ENCODE measurements at places on chromosomes 2 and 18.

- DNase-seq, result no peak
These were observed 113.6 kb downstream of the MSH2 start for GRCh38 chr2:47516360-47517104.

DNA sequence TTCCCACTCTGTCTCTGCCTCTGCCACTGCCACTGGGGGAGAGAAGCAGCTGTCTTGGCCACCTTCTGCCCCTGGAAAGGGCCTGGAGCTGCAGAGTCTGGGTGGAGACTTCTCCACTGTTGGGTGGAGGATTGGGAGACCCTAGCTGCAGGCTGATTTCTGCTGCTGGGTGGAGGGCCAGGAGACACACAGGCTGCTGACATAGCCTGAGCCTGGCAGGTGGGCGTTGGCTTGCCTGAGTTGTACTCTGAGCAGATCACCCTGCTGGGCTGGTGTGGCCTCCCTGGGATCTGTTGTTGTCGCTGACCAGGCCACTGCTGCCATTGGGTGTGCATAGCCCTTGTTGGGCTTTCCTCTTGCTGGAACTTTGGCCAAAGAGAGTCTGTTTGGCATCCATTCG, 64.3 kb downstream of the ARHGEF4 start:
- DNase-seq, result no peak

GRCh38 chr2:218026244-218026643, 23.4 kb upstream of the TNS1 start:
- DNase-seq, result no peak

GRCh38 chr2:216023055-216023648, 9.8 kb upstream of the MREG start:
- DNase-seq, result peak; percentile 46

DNA sequence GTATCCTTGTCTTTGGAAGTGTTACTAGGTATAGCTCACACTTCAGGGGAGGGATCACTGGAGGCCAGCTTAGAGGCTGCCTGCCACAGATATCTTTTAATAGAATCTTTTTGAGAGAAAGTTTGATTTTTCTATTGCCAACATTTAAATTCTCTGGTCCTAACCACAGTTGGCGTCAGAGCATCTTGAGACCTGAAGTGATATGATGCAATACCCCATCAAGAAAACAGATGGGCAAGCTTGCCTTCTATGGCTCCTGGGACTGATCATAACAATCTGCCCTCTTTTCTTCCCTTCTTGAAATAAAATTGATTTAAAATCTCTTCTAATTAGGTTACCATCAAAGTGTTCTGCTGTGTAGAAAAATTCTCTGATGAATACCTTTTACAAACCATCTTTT, 105.5 kb upstream of the ACKR3 start:
- DNase-seq, result no peak

GRCh38 chr2:172950565-172950964, 125.1 kb upstream of the MAP3K20 start:
- DNase-seq, result no peak

GRCh38 chr2:190843890-190844699, 36.5 kb upstream of the GLS start:
- no peak for DNase-seq

- no peak for DNase-seq
These were observed 290.2 kb downstream of the GALR1 start for GRCh38 chr18:77539860-77540259.

DNA sequence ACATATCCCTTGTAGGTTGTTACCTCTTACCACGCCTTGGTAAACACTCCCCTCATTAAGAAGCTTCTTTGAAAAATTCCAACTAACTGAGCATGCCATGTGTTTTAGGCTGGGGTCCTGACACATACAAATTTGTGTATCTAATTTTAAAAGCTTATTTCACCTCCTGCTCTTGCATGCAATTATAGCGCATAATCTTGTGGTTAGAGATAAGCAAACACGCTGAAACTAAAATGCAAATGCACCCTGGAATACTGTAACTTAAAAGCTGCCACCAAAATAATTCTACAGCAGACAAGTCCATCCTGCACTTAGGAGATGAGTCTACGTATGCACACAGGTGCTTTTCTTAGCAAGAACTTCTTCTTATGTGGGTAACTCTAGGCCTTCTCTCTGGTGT, 990.2 kb downstream of the TSN start:
- no peak for DNase-seq

DNA sequence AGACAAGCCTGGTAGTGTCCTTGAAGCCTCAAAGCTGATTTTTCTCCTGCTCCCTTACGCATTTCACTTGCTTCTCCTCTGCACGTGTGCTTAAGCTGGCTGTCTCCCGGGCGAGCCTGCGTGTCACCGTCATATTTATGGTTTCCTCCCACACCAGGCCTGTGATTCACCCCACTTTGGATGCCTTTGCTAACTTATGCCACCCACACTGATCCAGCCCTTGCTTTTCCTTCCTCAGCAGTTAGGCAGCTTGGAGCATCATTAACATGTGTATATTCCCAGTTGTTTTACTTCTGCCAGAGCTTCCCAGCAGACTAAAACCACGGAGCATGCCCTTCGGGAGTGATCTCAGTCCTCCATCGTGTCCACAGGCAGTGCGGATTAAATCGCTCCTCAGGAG, 2.2 kb downstream of the ST3GAL5 start:
- DNase-seq, result peak; percentile 36

DNA sequence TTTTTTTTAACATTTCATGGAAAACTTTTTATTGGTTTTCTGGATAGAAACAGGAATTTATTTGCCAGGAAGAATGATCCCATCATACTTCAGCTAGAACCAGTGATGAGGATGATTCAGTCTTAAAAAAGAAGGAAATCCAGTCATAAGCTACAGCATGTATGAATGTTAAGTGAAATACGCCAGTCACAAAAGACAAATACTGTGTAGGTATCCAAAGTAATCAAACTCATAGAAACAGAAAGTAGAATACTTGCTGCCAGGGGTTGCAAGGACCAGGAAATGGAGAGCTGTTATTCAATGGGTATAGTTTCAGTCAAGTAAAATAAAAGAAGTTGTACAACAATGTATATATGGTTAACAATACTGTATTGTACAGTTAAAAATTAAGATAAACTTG, 21.3 kb downstream of the PSME4 start:
- no peak for DNase-seq

DNA sequence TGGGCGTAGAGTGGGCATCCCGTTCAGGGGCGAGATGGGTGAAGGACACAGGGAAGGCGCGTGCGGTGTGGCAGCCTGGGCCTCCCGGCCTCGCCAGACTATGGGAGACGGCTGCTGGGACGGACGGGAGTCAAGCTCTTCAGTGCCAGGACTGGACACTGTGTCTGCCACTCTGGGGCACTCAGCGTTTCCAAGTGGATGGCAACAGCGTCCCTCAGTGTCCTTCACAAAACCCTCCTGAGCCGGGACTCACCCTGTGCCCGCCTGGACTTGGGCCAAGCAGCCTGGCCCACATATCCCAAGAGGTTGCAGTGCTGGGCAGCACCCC, 16.3 kb upstream of the BOK start:
- DNase-seq, result peak; percentile 92

DNA sequence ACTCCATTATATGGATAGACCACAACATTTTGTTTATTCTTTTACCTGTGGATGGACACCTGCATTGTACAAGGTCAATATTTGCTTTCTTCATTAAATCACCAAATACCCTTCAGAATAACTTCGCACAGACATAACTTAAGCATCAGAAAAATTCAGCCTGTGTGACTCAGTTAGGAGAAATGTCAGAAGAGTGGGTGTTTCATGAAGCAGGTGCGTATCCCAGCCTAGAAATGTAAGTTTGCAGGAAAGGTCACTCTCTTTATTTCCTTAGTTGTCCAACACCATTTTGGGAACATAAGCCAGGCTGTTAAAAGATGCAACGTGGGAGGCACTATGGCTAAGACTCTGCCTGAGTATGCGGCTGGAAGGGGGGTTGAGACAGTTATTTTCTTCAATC, 48.6 kb upstream of the FHL2 start:
- no peak for DNase-seq

GRCh38 chr18:31155498-31155897, 7.2 kb downstream of the DSC1 start:
- no peak for DNase-seq
